ENCODE measurements at places on chromosomes 2 and 18.

GRCh38 chr2:100707016-100707947 is 112.7 kb upstream of the NPAS2 start:
- no peak for DNase-seq

GRCh38 chr2:196383799-196384198 is 212.4 kb upstream of the STK17B start:
- no peak for DNase-seq

DNA sequence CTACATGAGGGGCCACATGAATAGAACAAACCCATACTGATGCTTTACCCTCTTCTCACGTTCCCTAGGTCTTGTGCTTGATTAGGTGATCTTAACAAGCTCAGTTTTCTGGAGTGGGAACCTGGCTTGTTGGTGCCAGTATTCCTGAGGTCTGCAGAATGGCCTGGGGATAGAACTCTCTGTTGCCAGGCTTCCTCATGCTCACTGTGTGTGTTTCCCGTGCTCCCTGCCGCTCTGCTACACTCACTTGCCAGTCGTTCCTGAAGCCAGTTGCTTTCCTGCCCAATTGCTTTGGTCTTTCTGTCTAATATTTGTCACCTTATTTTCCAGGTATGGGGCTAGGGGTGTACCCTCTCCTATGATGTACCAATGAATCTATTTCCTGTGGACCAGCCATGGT is 2111.5 kb upstream of the PIK3C3 start:
- no peak for DNase-seq

- DNase-seq, result no peak
These were observed 39.0 kb downstream of the FBXO48 start for GRCh38 chr2:68428126-68428525.

DNA sequence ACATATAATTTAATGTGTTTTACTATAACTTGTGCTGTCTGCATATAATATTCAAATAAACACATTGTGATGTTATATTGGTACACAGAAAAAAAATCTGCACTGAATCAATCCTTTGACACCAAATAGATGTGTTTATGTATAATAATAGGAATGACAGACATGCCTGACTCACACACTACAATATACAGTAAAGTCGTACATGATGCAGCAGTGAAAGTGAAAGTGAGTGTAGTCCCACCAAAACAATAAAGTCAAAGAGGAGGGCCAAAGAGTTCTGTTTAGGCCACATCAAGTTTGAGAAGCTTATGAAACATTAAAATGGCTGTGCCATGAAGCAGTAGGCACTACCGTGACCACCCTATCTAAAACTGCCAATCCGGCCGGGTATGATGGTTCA is 8.2 kb upstream of the RBM44 start:
- no peak for DNase-seq

Measured in H1 (cell line).